ENCODE measurements at places on chromosomes 1 and 21.

DNA sequence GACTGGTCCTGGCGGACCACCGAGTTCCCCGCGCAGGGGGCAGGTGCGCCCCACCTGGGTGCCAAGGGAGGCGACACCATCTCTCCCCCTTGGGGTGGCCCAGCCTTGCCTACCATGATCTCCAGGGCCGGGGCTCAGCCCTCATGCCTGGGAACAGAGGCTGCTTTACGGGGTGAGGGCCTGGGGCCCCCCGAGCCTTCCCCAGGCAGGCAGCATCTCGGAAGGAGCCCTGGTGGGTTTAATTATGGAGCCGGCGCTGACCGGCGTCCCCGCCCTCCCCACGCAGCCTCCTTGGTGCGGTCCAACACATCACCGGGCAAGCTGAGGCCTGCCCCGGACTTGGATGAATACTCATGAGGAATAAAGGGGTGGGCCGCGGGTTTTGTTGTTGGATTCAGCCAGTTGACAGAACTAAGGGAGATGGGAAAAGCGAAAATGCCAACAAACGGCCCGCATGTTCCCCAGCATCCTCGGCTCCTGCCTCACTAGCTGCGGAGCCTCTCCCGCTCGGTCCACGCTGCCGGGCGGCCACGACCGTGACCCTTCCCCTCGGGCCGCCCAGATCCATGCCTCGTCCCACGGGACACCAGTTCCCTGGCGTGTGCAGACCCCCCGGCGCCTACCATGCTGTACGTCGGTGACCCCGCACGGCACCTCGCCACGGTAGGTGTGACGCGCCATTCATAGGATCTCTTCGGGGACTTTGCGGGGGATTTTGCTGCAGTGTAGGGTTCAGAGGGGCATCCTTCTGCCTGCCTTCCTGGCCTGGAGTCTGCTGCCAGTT lies 38.2 kb downstream of the TP73 start:
- no peak for DNase-seq

DNA sequence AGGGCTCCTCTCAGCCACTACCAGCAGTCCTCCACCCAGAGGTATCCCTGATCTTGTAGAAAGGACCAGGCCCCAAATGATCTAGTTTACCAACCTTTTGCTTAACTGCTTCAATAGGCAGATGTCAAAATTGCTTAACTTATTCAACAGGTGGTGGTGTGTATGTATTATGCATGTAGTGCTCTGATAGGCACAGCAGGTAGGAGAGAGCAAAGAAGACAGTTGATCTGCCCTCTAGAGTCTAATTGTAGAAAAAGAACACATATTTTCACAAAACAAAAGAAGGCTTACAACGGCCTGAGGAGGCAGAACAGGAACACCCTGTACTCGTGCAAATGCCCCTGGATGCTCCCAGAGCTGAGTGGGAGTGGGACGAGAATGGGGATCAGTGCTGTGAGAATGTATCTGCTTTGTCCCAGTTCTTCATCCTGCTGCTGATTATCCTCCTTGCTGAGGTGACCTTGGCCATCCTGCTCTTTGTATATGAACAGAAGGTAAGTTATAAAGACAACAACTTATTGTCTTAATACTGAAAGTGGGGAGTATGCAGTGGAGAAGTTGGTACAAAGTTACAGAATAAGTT lies 21.1 kb downstream of the CD53 start:
- no peak for DNase-seq

DNA sequence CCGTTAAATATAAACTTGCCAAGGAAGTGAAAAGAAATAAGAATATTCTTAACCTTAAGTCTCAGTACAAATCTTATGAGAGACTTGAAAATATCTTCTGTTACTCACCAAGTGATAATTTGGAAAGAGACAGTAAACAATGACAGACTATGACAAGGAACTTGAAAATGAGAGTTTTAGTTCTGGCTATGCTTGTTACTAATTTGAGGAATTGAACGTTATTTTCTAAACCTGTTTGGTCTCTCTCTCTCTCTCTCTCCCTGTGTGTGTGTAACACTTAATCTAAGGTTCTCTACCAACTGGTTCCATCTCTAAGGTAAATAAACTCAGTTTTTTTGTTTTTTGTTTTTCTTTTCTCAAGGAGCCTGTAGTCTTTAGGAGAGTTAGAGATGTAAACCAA lies 161.8 kb downstream of the AMY1C start:
- no peak for DNase-seq

DNA sequence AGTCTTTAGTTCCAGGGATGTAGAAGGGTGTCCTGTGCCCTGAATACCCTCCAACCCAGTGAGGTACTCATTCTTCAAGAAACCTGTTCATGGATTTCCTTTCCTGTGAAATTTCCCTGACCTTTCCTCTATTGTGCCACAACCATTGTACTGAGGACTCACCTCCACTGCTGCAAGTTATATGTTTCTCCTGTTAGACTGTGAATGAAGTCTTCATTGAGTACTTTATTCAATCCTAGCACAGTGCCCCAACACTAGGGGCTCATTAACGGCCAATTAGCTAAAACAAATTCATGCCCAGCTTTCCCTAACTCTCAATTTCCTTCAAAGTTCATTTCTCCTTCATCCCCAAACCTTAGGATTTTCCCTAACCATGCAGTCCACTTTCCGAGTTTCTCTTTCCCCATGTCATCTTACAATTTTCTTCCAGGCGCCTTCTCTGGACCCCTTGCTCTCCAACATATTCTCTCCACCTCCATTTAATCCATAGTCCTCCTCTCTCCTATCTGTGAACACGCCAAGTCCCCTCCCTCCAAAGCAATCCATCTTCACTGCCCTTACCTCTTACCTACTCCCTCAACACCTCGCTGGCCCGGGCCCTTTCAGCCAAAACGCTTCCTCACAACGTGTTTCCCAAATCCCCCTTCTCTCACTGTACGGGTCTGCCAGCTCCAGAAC lies 1.3 kb downstream of the TRIM33 start:
- DNase-seq, result no peak

- DNase-seq, result no peak
Measured at GRCh38 chr1:157978586-157979403, 14.7 kb upstream of the KIRREL1 start.

DNA sequence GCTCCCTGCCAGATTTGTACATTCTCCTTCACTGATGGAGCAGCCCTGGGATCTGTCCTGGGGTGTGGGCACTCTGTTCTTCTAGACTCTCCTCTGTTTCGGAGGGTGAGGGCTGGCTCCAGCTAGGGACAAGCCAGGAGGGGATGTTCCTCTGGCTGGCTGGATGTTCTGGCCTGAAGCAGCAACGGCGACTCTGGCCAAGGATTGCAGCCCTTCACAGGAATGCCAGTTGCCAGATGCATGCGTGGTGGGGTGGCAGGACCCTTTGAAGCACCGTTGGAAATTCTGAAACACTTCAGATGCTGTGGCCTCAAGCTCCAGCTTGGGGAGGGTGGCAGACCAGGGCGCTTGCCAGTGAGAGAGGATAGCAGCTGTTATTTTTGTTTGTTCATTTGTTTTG lies 210.9 kb downstream of the TRABD2B start:
- no peak for DNase-seq

GRCh38 chr1:157399984-157400382 lies 152.3 kb downstream of the FCRL5 start:
- DNase-seq, result no peak

- no peak for DNase-seq
Measured at GRCh38 chr1:153366261-153366660, 8.6 kb downstream of the S100A9 start.

GRCh38 chr1:202562444-202563060 lies 147.7 kb downstream of the SYT2 start:
- DNase-seq, result no peak

GRCh38 chr1:80675454-80675853 lies 1125.3 kb upstream of the ADGRL2 start:
- DNase-seq, result no peak

GRCh38 chr1:161725908-161726472 lies 4.6 kb downstream of the FCRLB start:
- no peak for DNase-seq

GRCh38 chr1:212467843-212468482 lies 35.2 kb downstream of the NENF start:
- DNase-seq, result no peak

- DNase-seq, result no peak
Measured at GRCh38 chr1:82867781-82868180, 1067.0 kb downstream of the ADGRL2 start.

- no peak for DNase-seq
Measured at GRCh38 chr1:47756006-47756405, 241.2 kb downstream of the TRABD2B start.

DNA sequence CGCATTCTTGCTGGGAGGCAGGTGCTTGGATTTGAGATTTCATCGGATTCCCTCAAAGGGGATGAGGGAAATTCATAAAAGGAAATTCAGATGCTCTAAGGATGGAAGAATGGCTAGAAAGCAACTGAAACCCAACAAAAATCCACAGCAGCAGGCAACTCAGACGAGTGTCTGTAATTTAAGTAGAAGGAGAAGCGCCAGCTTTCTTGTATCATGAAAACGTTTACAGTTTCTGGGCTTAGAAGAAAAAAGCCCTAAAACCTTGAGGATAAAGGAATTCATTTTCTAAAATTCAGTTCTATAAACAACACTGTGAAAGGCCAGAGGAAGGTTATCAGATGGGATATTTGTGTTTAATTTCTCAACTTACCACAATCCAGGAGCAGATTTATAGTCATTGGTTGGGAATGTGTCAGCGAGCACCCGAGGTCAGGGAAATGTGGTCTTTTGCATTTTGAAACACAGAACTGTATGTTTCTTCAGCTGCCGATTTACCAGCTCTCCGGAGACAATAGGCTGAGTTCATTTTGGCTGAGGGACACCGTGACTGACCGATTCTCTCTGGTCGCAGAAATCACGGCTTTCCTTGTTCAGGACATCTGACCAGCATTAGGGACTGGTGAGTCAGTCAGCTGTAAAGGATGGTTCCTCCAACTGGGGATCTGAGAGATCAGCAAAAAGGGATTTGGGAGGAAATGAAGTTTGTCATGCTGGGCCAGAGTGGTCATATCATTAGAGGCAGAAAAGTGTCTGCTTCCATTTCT lies 111.6 kb upstream of the ERRFI1 start:
- DNase-seq, result no peak

GRCh38 chr1:244280859-244281258 lies 170.8 kb downstream of the ADSS2 start:
- DNase-seq, result no peak

- DNase-seq, result no peak
Measured at GRCh38 chr1:155007251-155007828, 4.7 kb downstream of the ZBTB7B start.

DNA sequence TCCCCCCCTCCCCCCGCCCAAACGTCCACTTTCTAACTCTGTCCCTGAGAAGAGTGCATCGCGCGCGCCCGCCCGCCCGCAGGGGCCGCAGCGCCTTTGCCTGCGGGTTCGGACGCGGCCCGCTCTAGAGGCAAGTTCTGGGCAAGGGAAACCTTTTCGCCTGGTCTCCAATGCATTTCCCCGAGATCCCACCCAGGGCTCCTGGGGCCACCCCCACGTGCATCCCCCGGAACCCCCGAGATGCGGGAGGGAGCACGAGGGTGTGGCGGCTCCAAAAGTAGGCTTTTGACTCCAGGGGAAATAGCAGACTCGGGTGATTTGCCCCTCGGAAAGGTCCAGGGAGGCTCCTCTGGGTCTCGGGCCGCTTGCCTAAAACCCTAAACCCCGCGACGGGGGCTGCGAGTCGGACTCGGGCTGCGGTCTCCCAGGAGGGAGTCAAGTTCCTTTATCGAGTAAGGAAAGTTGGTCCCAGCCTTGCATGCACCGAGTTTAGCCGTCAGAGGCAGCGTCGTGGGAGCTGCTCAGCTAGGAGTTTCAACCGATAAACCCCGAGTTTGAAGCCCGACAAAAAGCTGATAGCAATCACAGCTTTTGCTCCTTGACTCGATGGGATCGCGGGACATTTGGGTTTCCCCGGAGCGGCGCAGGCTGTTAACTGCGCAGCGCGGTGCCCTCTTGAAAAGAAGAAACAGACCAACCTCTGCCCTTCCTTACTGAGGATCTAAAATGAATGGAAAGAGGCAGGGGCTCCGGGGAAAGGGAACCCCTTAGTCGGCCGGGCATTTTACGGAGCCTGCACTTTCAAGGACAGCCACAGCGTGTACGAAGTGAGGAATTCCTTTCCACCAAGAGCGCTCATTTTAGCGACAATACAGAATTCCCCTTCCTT lies 158.1 kb downstream of the RUNX1 start:
- no peak for DNase-seq

DNA sequence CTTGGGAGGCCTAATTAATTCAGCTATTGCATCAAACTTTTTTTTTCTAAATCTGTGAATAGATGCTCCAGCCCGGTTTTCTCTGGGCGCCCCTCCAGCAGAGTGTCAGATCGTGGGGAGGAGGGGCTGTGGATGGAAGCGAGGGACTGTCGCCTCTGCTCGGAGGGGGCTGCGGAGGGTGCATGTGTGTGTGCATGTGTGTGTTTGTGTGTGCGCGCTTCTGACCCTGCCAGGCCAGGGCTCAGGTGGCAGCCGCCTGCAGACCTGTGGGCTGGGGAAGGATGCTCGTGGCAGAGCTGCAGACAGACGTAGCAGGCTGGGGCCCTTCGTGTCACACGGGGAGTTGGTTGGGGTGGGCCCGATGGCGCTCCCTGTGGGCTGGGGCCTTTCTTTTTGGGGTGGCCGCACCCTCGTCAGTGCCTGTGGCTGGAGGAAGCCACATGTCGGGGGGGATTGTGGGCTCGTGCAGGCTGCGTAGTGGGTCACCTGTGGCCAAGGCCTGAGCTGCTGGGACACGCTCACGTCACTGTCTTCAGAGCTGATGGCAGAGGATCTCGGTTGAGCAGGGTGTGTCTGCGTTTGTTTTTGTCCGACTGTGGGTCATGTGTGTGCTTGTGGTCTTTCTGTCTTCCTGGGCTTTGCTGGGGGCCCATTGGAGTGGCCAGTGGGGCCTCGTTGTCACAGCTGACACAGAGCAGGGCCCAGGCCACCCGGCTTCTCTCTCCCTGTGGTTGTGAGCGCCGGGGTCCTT lies 2.8 kb downstream of the SKI start:
- no peak for DNase-seq

- no peak for DNase-seq
Measured at GRCh38 chr1:48196237-48196636, 26.3 kb upstream of the SLC5A9 start.

- no peak for DNase-seq
Measured at GRCh38 chr1:185531838-185532237, 202.4 kb upstream of the HMCN1 start.

GRCh38 chr1:203584035-203584434 lies 42.6 kb upstream of the ATP2B4 start:
- DNase-seq, result no peak

- DNase-seq, result no peak
Measured at GRCh38 chr1:226411619-226412018, 3.7 kb upstream of the PARP1 start.

Measured in NCI-H187 treated with DMSO at 0.1 percent for 48 hours (cell line).